Epithelial cell of prostate (primary cell): ENCODE measurements at places on chromosomes 4 and X.

DNA sequence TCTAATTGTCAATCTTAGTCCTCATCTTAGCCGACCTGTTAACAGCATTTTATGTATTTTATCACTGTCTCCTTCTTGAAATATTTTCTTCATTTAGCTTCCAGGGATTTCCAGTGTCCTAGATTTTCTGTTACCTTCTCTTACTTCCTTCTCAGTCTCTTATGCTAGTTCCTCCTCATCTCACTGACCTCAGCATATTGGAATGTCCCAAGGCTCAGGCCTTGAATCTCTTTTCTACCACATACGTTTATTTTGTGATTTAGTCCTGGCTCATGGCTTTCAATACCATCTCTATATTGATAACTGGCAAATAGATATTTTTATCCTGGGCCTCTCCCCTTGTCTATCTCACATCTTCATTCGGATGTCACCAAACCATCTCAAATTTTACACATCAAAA, 61.1 kb downstream of the IQCM start:
- DNase-seq = no peak

- no peak for DNase-seq
Measured at GRCh38 chr4:165720411-165721082, 152.5 kb upstream of the TLL1 start.

- peak; percentile 20 for DNase-seq
Measured at GRCh38 chr4:143186212-143186611, 1.5 kb downstream of the USP38 start.

- no peak for DNase-seq
Measured at GRCh38 chr4:137253949-137254348, 278.3 kb downstream of the PCDH18 start.

DNA sequence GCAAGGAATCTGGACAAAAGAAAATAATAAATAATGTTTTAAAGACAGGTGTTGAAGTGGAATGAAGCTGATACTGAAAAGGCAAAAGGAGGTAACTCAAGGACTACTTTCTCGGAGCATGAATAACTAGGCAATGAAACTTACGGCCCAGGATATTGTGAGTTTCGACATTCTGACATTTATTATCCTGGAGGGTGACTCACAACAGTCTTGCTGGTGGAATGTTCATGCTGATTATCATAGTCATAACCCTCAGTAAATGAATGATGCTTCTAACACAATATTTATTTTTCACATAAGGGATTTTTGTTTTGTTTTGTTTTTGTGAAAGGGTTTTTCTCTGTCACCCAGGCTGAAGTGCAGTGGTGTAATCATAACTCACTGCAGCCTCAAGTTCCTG, 147.0 kb upstream of the HPGD start:
- DNase-seq = peak; percentile 97

GRCh38 chr4:38188631-38189101, 228.5 kb downstream of the PTTG2 start:
- peak; percentile 79 for DNase-seq

DNA sequence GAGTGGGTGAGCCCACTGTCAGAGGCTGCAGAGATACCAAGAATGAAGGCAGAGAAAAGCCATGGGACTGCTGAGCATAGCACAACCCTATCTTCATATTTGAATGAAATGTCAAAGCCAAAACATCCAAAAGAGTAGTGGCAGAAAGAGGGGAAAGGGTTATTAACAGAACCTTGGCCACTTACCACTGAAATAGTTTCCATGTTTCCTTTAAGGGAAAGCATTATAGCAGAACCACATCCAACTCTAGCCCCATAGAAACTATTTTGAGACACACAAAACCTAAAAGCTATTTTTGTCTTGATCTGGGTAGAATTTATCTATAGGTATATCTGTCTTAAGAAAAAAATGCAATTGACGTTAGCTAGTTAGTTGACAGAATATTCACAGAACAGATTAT, 140.1 kb downstream of the CBR4 start:
- no peak for DNase-seq

DNA sequence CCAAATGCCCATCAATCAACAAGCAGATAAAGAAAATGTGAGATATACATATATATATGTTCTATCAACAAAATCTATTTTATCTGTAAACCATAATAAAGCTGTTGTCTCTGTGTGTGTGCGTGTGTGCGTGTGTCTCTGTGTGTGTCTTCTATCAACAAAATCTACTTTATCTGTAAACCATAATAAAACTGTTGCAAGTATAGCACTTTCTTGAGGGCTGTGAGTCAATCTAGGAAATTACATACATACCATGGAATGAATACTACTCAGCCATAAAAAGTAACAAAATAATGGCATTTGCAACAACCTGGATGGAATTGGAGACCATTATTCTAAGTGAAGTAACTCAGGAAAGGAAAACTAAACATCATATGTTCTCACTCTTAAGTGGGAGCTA, 12.5 kb upstream of the PLK4 start:
- no peak for DNase-seq

GRCh38 chr4:175422331-175422730, 389.7 kb downstream of the GPM6A start:
- DNase-seq = no peak

DNA sequence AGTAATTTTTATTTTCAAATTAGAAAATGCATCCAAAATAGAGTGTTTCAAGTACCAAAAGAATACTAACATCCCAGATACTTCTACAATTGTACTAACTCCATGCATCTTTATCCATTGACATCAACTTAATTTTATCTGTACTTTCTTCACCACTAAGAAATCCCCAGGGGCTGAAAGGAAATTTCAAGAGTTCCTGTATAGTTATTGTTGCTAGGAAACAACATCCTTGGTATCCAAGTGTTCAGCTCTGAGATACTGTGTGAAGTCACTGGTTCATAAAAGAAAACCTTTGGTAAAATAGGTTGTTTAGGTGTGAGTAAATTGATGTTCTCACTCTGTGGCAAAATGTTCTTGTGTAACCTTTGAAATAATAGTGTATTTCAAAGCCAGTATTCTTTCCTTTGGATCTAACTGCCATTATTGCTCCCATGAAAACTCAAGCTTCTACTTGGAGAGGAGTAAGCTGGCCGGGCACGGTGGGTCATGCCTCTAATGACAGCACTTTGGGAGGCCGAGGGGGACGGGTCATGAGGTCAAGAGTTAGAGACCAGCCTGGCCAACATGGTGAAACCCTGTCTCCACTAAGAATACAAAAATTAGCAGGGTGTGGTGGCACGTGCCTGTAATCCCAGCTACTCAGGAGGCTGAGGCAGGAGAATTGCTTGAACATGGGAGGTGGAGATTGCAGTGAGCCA, 72.9 kb downstream of the COMMD8 start:
- DNase-seq = no peak

DNA sequence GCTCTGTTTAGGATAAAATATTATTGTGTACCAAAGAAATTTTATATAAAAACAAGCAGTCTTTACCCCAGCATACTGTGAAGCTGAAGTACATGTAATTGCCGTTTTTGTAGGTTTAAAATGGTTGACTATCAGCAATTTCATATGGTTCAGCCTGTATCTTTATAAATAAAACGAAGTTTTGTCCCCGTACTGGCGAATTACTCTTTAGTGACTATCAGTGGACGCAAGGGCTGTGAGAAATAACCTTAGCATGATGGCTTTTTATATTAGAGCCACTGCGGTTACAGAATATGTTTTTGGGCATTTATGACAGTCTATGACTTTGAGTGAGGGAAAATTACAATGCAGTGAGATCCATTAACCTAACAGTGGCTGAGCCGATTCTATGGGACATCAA, 1.2 kb downstream of the GPM6B start:
- no peak for DNase-seq

GRCh38 chr4:68904786-68905185, 46.8 kb downstream of the UGT2A3 start:
- no peak for DNase-seq

GRCh38 chr4:165537028-165537648, 158.3 kb downstream of the CPE start:
- no peak for DNase-seq
